Activated CD8-positive, alpha-beta memory T cell treated with anti-CD3 and anti-CD28 coated beads for 1 hour (primary cell): ENCODE measurements at places on chromosomes 4 and X.

- no peak for DNase-seq
Observed at GRCh38 chr4:94621491-94622080, 136.2 kb upstream of the BMPR1B start.

DNA sequence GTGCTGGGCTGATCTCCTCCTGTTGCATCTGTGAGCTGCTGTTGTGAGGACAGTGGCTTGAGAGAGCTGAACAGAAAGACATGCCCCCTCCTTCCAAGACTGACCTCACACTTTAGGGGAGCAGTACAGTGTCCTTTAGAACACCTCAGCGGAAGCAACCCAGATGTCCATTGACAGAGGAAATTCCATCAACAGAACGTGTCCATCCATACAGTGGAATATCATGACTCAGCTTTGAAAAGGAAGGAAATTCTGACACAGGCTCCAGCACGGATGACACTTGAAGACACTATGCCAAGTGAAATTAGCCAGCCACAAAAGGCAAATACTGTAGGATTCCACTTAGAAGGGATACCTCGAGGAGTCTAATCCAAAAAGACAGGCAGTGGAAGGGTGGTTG lies 103.5 kb downstream of the GPR143 start:
- no peak for DNase-seq

- no peak for DNase-seq
Observed at GRCh38 chrX:110346681-110347080, 12.0 kb upstream of the RTL9 start.

DNA sequence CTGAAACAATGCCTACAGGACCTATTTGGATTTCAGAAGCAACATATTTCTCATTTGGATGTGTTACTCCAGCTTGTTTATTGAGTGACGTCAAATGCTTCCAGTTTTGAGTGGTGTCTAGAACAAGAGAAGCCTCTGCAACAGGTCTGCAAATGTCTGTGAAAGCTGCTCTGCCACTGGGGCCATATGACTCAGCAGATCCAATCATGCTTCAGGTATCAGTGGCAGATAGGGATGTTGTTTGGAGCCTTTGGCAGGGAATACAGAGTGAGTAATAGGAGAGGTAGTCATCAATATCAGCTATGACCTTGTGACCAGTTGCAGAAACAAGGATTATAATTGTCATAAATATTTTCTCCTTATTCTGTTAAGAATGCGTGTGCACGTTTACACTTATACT lies 141.1 kb upstream of the ZXDA start:
- DNase-seq: no peak

DNA sequence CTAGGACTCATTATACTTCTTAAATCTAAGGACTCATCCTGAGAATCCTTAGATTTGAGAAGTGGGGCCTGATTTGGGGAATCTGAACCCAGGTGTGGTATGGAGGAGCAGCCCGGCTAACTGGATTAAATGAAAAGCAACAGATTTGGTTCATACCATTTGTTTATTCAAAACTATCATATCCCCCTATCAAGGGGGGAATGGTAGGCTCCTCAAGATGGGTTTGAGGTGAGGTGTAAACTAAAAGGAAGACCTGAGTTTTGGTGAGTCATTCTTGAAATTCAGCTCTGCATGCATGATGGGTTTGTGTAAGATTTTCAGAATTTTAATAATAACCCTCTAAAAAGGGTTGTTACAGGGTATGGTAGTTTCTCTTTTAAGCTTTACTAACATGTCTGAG lies 53.4 kb downstream of the CASP6 start:
- DNase-seq: no peak

- no peak for DNase-seq
Observed at GRCh38 chr4:52507774-52508173, 151.3 kb downstream of the USP46 start.

- no peak for DNase-seq
Observed at GRCh38 chrX:13620207-13620606, 32.7 kb upstream of the TCEANC start.

GRCh38 chr4:109121561-109121960 lies 180.9 kb downstream of the COL25A1 start:
- no peak for DNase-seq

GRCh38 chr4:116101321-116101720 lies 984.1 kb downstream of the TRAM1L1 start:
- no peak for DNase-seq
